ENCODE measurements at places on chromosomes 11 and 22.

GRCh38 chr11:44973632-44974401, 23.1 kb upstream of the TP53I11 start:
- no peak for DNase-seq

DNA sequence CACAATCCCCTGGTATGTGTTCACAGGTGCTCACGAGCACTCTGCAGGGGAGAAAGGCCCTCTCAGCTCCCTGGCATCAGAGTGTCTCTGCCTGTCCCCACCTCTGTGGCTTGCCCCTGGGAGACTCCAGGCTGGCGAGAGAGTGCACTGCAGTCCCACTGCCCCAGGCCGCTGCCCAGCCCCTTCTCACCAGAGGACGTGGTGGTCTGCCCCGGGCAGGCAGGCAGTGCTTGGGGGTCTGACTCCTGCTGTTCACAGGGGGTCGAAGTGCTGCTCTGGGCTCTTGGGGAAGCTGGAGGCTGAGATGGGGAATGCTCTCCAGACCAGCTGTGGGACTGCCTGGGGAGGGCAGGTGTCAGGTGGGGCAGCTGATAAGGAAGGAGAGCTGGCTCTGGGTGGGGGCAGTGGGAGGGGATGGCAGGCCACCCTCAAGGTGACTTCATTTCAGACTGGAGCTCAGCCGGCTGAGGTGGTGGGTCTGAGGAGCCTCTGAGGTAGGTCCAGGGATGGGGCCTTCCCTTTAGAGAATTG, 151.0 kb upstream of the B3GAT1 start:
- no peak for DNase-seq

- no peak for DNase-seq
These were observed 1.5 kb downstream of the TANGO2 start for GRCh38 chr22:20022231-20022977.

- no peak for DNase-seq
These were observed 23.9 kb upstream of the CCDC86 start for GRCh38 chr11:60818057-60818456.

- no peak for DNase-seq
These were observed 107.5 kb downstream of the NXPE2 start for GRCh38 chr11:114785820-114786219.

- no peak for DNase-seq
These were observed 5.9 kb upstream of the CNTF start for GRCh38 chr11:58616594-58616993.

GRCh38 chr11:96964661-96965060, 574.8 kb downstream of the JRKL start:
- DNase-seq, result no peak

DNA sequence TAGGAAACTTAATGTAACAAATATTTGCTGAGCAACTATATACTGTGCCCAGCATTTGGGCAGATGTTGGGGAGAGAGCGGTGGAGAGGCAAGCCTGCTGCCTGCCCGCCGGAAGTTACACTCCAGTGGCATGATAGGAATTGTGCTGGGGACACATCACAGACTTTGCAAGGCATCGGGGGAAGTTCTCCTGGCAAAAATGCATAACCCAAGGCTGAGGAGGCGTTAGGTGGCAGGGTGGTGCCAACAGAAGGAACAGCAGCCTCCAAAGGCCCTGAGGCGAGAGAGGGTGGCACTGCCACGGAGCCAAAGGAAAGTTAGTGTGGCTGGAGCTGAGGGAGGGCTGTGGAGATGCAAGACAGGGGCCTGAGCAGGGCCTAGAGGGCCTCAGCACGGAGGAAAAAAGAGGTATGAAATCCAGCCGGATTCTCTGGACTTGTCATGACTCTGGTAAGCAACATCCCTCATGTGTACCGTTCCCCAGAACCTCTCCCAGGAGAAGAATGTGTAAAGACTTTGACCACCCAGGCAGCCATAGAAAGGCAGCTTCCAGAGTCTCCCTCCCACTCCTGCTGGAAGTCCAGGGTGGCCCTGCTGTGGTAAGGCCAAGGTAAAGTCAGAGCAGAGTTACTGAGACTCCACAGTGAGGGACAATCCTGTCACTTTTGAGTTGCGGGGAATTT, 76.1 kb upstream of the RAB1B start:
- DNase-seq, result peak; percentile 61

DNA sequence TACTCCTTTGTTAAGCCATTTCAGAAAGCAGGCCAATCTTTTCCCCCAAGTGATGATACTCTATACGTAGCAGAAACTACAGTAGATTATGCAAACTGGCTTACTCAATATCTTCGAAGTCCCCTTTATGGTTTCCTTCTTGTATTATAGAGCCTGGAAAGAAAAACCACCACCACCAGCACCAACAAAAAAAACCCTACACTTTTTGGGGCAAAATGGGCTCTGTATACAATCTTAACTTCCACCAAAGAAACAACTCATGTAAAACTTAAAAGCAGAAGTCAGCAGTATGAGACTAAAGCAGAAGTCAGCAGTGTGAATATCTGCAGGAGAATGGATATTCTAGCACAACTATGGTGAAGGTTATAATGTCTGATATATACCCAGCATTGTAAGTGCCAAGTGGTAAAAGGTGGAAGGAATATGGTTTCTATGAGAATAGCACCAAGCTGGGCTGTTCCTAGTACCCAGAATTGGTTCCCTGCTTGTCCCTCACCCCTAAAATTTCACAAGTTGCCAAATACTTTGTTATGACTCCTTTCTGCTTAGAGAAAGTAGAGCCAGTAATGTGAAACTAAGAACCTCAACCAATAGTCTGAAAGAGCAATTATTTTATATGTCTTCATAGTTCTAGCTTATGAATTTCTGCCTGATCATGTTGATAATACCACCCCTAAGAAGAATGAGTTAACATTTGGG, 252.1 kb downstream of the SBF2 start:
- no peak for DNase-seq

Measured in SHP77 (cell line).